ENCODE measurements at places on chromosomes 1 and 21.
A peak's percentile ranks its signal among the peaks of the same experiment; 100 is the strongest.

DNA sequence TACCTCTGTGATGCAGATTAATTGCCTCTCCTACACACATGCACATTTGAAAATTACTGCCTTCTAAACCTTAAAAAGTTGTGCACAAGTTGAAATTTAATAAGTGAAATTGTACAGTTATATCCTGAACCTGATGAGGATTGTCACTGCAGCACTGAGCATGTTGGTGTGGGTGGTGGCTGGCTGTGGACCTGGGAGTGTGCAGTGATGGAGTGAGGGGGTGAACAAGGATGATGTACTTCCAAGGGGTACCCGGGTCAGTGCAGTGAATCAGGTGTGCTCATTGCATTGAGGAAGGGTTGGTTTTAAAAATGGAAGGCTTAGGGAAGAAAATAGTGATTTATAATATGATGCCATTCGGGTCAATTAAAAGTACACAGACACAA is 24.1 kb downstream of the DIP2A start:
- DNase-seq, result no peak

- no peak for DNase-seq
Measured at GRCh38 chr1:221204055-221204833, 325.0 kb downstream of the HLX start.

DNA sequence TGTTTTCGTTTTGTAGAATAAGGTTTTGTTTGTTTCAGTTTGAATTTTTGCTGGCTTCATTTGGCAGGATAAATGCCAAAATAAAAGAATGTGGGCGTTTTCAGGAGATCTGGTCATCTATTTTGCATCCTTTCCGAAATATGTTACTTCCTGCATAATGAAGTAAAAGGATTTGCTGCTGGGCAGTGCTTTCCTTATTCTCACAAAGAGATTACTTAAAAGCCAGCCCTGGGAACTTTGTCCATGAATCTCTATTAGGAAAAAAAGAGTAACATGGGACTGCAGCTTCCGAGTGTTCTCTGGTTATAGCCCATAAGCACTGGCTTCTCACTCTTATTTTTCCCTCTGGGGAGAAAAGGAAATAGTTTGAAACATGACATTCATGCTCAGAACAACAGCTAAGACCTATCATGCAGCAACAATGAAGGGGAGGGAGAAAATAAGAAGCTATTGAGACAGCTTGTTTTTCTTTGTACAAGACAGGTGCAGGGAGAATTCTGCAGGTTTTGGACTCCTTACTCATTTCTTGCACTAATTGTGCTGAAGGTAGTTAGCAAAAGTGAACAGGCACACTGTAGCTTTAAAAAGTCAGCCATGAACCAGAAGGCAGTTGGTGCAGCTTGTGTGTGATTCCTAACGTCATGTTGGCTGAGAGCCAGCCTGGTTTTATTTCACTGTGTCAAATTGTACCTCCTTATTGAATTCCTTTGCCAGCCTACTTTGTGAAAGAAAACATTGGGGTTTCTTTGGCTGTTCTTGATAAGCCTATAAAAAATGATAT is at the start of gene SAMD13:
Gene SAMD13 (plus strand): TSS at position 705 of the 781 bp plus-strand sequence. CDS start 1,527 bp downstream, outside the sequence.
- no peak for DNase-seq

DNA sequence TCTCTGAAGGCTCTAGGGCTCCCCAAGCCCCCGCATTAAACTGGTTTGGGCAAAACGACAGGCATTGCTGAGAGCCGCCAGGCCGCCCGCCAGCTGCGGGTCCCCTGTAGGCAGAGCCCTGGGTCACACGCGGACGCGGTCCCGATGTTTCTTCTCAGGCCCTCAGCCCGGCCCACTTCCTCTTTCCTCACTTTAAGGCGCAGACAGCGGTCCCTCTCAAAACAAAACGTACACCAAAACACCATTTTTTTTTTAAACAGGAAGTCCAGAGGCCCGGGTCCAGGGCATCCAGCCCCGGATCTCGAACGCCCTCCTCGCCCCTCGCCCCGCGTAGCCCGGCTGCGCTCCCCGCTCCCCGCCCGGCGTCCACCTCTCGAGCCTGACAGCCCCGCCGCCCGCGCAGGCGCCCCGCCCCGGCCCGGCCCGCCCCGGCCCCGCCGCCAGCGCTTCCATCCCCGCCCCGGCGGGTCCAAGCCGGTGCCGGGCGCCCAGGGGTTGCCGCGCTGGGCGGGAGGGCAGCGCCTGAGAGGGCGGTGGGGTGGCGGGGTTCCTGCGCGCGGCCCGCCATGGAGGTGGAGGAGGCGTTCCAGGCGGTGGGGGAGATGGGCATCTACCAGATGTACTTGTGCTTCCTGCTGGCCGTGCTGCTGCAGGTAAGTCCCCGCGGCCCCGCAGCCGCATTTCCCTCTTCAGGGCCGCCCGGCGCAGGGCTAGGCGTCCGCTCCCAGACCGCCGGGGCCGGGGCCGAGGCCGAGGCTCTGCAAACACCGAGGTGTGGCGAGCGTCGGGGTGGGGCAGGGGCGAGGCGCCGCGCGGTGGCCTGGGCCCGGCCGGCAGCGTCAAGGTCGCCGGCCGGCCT is at the start of gene SLC22A15:
Gene SLC22A15 (plus strand): TSS at position 452 of the 859 bp plus-strand sequence. CDS start 115 bp downstream, at position 567.
- no peak for DNase-seq

- no peak for DNase-seq
Measured at GRCh38 chr1:211488641-211489040, 3.3 kb downstream of the RD3 start.

DNA sequence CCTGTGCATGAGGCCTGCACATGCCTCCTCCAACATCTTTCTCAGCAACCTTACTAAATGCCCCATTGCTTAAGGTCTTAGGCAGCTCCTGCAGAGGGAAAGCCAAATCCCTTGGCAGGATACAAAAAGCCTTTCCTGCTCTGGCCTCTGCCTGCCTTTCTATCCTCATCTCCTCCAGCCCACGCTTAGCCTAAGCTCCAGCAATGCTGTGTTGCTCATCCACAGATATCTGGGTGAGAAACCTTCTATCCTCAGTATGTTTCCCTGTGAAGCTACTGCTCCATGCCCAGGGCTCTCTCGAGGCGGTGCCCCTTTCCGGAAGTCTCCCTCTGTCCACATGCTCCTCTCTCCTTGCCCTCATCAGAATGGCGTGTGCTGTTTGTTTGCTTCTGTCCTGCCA is 37.0 kb upstream of the CCSAP start:
- no peak for DNase-seq

DNA sequence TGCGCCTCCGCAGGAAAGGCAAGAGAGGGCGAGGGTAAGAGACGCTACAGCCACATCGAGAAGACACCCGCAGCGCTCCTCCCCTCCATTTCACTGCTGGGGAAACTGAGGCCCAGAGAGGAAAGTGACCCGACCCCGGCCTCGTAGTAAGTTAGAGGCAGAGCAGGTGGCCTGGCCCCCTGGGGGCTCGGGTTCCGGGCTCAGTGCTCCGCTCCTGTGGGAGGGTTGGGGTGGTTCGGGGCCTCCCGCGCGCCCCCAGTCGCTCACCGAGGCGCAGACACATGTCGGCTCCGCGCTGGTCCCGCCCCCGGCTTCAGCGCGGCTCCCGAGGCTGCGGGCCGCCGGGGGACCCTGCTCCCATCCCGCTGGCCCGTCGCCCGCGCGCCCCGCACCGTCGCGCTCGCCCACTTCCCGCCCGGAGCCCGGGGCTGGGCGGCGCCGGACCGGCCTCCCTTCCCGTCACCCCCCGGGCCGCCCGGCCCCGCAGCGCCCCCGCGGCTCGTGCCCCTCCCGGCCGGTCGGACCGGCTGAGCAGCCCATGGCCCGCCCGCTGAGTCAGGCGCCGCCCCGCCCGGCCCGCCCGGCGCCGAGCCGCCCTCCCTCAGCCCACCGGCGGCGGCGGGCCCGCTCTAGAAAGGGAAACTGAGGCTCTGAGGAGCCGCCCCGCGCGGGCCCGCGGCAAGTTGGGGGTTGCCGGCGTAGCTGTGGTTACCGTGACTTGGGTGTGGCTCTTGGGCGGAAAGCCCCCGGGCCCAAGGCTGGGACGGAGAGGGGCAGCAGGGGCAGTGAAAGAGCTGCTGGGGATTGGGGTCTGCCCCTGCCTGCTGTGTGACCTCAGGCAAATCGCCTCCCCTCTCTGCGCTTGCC is at the start of gene TMEM54:
Gene TMEM54 (minus strand): TSS at position 434 of the 867 bp plus-strand sequence. CDS start 151 bp downstream, at position 283.
- DNase-seq, result no peak

DNA sequence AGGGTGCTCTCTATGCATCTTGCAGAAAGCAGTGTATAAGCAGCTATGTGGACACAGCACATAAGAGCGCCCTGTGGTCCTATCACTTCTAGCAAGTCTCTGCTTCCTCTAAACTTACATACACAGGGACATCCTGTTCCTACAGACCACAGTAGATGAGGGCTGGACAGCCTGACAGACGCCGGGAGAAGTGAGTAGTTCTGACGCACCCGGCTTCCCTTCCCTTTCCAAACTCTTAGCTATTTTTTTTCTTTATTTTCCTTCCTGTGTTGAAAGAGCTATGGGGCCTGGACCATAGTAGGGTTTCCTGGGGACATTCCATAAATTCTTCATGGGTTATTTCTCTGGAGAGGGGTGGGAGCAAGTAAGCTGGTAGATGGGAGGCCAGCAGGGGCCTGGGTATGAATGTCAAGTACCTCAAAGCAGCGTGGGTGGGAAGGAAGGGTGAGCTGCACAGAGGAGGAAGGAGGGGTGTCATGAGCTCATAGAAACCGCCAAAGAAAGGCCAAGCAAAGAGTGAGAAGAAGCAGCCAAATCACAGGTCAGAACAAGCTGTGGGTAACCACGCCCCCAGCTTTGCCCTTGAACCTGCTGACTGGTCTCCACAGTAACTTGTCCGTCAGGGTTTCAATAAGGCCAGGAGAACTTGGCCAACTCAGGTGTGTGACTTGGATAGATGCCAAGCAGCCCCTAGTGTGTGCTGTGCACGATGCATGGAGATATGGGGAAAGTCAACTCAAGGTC is 36.6 kb downstream of the PLXNA2 start:
- no peak for DNase-seq

- no peak for DNase-seq
Measured at GRCh38 chr1:186535388-186536133, 74.6 kb upstream of the PDC start.

- DNase-seq, result no peak
Measured at GRCh38 chr1:46594063-46594462, 10.0 kb downstream of the MKNK1 start.

GRCh38 chr21:24112020-24112419 is 1495.3 kb downstream of the MRPL39 start:
- no peak for DNase-seq

DNA sequence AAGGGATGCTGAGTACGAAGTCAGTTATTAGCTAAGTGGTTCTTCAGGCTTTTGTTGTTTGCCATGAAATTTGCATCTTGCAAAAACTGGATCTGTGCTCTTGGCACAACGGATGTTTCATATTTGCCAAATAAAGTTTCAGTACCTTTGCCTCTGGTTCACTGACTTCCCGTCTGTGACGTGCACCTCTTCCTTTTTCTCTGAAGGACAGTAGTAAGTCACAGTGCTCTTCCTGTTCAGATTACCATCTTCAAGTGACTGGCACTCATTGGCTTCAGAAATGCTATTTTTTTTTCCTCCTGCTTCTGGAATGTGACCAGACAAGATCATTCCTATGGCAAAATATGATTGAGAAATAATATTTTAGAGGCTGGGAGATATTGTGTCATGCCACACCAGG is 75.9 kb upstream of the GREM2 start:
- DNase-seq, result no peak

DNA sequence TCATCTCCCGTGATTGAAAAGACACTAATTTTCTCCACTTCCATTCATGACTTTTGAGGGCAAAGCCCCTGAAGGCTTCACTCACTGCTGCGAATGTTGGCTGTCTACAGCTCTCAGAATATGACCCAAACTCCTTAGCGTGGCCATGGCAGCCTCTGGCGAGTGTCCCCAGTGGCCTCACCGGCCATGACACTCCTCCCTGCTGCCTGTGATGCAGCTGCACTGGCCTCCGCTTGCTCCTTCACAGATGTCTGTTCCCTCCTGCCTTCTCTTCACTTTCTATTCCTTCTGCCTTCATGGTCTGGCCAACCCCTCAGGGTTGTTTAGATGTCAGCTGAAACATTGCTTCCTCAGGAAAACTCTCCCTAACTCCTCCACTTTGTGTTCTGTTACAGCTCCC is 30.8 kb upstream of the PTPRF start:
- DNase-seq, result no peak

- peak; percentile 3 for DNase-seq
Measured at GRCh38 chr1:21508580-21509350, 458 bp upstream of the ALPL start.

- DNase-seq, result no peak
Measured at GRCh38 chr1:15370781-15371520, 38.7 kb upstream of the EFHD2 start.

DNA sequence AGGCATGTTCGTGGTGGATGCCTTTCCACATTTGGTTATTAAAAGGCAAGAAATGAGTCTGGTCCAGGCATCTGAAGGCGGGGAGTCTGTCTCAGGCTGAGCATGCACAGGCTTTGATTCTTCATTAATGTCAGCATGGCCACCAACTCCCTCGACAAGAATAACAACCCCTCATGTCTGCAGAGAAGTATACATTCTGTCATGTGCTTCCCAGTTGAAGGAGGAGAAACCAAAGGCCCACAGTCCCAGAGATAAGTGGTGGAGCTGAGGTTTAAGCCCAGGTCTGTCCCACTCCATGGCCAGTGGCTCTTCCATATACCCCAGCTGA is 61.6 kb upstream of the LAPTM5 start:
- no peak for DNase-seq

- no peak for DNase-seq
Measured at GRCh38 chr1:185073725-185074124, 28.4 kb downstream of the RNF2 start.

DNA sequence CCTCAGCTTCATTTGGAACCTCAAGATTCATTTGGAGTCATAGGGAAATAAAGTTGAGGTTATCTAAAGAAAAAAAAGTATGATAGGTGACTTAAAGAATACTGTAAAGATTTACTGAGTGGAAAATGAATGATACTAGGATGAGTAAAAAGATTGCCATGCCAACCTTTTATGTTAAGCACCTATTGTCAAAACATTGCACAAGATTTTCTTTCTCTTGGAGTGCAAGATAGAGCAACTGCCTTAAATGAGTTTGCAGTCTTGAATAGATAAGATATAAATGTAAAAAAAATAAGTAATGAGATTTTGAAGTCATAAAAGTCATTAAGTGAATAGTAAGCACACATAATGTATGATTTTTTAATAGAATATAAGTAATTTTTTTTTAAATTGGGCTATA is 5.1 kb upstream of the ANGPTL1 start:
- no peak for DNase-seq

DNA sequence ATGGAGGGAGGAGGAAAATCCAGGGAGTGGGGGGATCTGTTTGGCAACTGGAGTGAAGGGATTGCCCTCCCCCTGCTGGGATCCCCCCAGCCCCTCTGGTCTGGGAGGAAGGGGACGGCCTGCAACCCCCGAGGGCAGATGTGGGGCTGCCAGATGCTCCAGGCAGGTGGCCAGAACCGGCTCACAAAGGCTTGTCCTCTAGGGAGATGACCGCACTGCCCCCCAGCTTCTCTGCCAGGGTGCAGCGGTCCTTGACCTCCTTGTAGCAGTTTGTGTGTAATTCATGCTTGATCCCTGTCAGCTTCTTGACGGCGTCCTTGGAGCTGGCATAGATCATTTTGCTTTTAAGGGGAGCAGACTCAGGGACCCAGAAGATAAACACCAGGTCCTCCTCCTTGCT is 69.2 kb downstream of the ROR1 start:
- no peak for DNase-seq

- no peak for DNase-seq
Measured at GRCh38 chr1:156767879-156768604, 707 bp downstream of the PRCC start.

Measured in stimulated activated CD4-positive, alpha-beta T cell treated with anti-CD3 and anti-CD28 coated beads, TNF-alpha, amount 100 ng/mL, for 1 hour (primary cell).